ENCODE measurements at places on chromosomes 4 and X. TPM values are rescaled to one million over a fixed set of nuclear protein-coding genes. Genes with fewer than 3 reads are reported as not detected.

Gene FGG
- total RNA-seq, result not detected

Gene SYN1
- total RNA-seq, result 0.47 TPM

Gene NOX1
- not detected for total RNA-seq

Gene TAF1
- total RNA-seq, result 84.7 TPM

Gene TXK
- 135 TPM for total RNA-seq

Gene CYTL1
- total RNA-seq, result not detected

Gene TCEAL2
- 1.6 TPM for total RNA-seq

Gene ANXA3
- not detected for total RNA-seq

Gene CT45A2
- total RNA-seq, result not detected

Gene SOD3
- total RNA-seq, result not detected

Gene TMEM144
- not detected for total RNA-seq

Gene COX7B2
- not detected for total RNA-seq

Gene FAM133A
- total RNA-seq, result 0.16 TPM

Gene KCND1
- total RNA-seq, result 1.7 TPM

Gene RHOXF2B
- total RNA-seq, result not detected

Gene PLXNA3
- total RNA-seq, result 49.5 TPM

Gene GYG2
- not detected for total RNA-seq

DNA sequence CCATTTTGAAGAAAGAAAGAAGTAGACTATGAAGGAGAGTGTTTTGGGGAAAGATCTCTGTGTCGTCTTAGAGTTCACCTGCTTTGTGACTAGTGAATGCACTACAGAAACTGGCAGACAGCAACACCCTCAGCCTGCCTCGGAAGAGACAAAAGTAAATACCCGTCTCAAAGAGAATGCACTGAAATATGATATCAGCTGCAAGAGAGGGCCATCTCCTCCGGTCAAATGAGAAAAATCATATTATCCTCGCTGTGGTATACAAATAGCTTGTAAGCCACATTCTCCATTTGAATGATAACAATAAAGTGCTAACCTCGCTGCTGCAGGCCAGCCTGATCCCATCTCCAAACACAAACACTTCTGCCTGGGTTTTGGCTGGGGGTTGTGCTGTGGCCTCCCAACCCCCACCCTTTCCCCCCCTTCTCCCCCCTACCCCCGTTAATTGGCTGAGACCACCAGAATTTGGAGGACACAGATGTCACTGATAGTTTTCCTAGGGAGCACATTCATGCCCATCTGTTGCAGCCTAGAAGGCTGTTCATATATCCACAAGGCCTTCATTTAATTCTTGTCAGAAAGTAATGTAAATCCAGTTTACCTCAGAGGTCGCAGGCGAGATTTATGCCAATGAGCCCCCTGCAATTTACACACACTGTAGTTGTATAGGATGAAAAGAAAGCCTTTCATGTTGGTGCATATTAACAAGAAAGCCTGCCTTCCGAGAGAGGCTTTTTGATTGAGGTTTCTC is 46.3 kb downstream of the ALPK1 start:
- no peak for DNase-seq

GRCh38 chrX:118780509-118780908 is 43.1 kb upstream of the ZCCHC12 start:
- no peak for DNase-seq

GRCh38 chr4:8769645-8770517 is 101.8 kb downstream of the HMX1 start:
- DNase-seq, result peak; percentile 61

GRCh38 chr4:74042681-74043080 is 4.2 kb upstream of the CXCL3 start:
- no peak for DNase-seq

- no peak for DNase-seq
Observed at GRCh38 chr4:158094413-158095134, 78.3 kb downstream of the GASK1B start.

- no peak for DNase-seq
Observed at GRCh38 chr4:78612398-78613178, 61.0 kb downstream of the ANXA3 start.

DNA sequence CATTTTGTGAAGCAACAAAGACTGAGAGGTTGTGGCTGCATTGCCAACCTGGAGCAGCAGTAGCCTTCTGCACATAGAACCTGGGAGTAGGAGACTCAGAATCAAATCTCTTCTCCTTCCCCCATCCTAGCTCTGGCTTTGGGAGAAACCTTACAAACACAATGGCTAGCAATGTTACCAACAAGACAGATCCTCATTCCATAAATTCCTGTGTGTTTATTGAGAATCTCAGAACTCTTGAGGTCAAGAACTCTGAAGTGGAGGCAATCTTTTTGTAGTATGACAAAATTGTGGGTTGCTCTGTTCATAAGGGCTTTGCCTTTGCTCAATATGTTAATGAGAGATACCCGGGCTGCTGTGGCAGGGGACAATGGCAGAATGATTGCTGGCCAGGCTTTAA is 406.7 kb upstream of the SPANXN1 start:
- no peak for DNase-seq

- no peak for DNase-seq
Observed at GRCh38 chr4:183905593-183906488, 734 bp downstream of the STOX2 start.

DNA sequence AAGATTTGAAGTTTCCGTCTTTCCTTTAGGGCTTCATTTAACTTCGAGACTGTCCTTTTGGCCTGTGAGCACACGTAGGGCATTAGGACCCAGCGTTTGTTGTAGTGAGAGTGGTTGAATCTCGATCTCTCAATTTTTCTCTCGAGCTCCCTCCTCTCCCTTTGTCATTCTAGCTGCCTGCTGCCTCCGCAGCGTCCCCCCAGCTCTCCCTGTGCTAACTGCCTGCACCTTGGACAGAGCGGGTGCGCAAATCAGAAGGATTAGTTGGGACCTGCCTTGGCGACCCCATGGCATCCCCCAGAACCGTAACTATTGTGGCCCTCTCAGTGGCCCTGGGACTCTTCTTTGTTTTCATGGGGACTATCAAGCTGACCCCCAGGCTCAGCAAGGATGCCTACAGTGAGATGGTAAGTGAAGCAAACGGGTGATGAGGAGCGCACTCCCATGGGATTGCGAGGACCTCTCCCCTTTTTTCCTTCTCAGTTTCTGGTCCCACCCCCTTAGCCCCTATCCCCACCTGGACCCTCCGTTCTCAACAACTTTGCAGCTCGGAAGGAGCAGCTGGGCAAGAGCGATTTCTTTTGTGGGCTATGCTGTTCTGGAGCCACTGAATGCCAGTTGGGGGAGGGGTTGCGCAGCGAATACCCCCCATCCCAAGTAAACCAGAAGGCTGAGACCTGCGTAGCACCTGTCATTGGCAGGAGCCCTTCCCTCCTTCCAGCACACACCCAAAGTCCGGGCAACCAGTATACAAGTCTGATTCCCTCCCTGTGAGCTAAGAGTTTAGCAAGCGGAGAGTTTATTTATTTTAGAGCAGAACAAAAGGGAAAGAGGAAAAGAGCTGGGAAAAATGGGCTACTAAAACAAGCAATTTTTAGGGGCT is at the start of gene TMEM35A:
TSS of gene TMEM35A (plus strand) at position 164 of the 883 bp plus-strand sequence. CDS start at position 288, 124 bp downstream.
- DNase-seq, result no peak

- DNase-seq, result no peak
Observed at GRCh38 chr4:101307899-101308298, 39.4 kb downstream of the PPP3CA start.

DNA sequence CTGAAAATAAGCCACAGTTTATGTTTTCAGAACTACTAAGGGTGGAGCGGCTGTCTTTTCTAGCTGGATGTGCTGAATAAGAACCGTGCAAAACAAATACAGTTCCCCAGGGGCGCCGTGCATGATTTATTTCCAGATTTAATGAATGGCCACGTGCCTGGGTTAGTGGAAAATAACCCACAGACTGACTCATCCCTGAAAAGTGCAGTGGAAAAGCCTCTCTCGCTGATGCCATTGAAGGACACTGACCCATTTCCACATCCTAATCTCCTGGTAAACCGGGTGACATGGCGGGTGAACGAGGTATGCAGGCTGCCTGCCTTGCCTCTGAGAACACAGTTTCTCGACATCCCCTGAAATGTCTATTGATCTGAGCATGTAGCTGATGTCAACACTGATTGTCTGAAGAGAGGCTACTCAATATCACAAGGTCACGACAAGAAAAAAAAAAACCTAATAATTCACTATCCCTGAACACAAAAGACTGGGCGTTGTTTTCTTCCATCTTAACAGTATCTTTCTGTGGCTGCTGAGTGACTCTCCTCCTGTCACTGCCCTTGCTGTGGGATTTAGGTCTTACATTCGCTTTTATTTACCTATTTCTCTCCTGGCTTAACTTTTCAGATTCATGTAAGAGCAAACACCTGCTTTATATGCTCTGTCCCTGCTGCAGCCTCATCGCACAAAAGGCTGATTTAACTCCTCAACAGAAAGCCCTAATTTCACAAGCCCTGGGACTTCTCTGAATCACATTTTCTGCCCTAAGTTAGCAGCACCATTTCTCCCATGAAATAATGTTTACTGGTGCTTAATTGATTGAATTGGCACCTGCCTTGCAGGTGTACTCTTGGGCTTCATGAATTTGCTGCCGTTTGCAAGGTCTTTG is 76.9 kb upstream of the SCOC start:
- no peak for DNase-seq

DNA sequence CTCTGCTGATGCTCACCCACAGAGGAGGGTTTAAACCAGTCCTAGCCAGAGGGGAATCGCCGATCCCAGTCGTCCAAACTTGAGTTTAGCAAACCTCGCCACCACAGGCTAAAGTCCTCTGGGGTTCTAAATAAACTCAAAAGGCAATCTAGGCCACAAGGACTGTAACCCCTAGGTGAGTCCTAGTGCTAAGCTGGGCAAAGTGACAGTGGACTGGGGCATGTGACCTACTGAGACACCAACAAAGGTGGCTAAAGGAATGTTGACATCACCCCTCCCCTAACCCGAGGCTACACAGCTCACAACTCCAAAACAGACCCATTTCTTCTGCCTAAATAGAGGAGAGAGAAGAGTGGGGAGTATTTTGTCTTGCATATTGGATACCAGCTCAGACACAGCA is 142.8 kb upstream of the PRDX4 start:
- DNase-seq, result no peak

GRCh38 chrX:11766487-11766886 is 8.4 kb downstream of the MSL3 start:
- peak; percentile 21 for DNase-seq

GRCh38 chrX:17511556-17511955 is 136.6 kb downstream of the NHS start:
- DNase-seq, result no peak

- no peak for DNase-seq
Observed at GRCh38 chrX:121254336-121254735, 206.9 kb downstream of the GLUD2 start.

DNA sequence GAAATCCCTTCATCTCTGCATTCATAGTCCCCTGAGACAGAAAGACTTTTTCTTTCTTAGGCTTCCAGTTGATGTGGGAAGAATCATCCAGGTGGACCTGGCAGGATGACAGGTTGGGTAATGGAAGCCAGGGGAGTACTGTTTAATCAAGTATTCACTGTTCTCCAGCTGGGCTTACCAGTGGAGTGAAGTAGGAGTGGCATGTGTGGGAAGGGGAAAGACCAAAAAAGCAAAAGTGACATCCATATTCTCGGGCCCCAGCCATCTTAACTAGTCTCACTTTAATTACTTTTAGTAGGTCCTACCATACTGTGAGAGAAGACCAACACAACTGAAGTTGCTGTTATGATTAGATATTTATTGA is 18.5 kb downstream of the VSIG4 start:
- DNase-seq, result no peak
